Lung (tissue), 17 donors: ENCODE measurements at places on chromosomes 7 and 10. TPM values are rescaled to one million over a fixed set of nuclear protein-coding genes. Genes with fewer than 3 reads are reported as not detected.

FGL2 gene
- 3.3 TPM for polyA plus RNA-seq

- no peak for DNase-seq
These were observed 137.3 kb upstream of the AGR3 start for GRCh38 chr7:17019106-17019505.

DNA sequence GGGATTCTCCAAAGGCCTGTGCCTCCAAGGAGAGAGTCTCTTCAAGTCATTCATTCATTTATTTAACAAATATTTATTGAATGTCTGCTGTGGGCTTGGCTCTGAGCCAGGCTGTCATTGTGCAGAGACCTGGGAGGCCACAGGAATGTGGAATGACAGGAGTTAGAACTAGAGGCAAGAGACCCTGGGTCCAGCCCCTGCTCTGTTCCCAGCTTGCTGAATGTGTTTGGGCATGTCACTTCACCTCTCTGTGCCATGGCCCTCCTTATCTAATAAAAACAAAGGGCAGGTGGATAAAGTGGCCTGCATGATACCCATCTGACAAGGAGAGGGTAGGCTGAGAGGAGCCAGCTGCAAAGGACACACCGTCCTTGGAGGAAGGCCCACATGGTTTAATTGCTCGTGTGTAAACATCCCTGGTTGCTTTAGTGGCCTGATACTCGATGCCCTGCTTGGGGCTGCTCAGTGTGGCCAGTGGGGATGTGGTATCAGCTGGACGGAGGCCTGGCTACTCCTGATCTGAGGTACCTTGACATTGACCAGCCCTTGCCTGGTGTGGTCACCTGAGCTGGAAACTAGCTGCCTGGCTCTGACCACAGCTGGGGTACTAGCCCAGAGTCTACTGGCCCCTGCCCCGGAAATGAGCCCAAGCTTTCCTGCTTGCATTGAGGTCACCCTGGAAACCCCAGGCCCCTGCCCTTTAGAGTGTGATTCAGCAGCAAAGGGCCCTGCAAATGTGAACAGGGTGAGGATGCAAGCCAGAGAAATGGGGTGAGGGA is 116.2 kb downstream of the CDH23 start:
- DNase-seq = peak; percentile 79

DNA sequence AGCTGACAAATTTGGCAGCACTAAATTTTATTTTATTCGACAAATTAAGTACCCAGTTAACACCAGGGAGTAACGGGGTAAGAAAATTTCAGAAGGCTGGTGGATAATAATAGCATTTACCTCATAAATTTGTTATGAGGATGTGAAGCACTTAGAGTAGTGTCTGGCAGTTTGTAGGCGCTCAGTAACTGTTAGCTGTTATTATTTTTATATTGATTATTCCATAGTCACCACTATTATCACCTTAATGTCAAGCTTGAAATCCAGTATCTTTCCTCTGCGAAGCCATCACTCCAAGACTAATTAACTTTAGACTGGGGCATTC is 563 bp upstream of the COA1 start:
- DNase-seq = no peak

DNA sequence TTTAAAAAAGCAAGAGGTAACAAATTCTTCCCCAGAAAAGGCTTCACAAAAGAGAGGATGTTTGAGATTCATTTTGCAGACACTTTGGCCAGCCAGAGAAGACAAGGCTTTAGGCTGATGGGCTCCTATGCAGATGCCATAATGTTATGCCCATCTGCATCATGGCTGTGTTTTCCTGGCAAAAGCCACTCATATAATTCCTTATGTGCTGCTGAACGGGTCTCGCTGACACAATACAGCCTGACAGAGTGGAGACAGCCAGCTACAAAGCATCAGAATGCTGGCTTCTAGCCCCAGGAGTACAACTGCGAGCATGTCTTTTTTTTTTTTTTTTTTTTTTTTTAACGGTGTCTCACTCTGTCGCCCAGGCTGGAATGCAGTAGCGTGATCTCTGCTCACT is 1157.4 kb upstream of the AUTS2 start:
- peak; percentile 78 for DNase-seq

DNA sequence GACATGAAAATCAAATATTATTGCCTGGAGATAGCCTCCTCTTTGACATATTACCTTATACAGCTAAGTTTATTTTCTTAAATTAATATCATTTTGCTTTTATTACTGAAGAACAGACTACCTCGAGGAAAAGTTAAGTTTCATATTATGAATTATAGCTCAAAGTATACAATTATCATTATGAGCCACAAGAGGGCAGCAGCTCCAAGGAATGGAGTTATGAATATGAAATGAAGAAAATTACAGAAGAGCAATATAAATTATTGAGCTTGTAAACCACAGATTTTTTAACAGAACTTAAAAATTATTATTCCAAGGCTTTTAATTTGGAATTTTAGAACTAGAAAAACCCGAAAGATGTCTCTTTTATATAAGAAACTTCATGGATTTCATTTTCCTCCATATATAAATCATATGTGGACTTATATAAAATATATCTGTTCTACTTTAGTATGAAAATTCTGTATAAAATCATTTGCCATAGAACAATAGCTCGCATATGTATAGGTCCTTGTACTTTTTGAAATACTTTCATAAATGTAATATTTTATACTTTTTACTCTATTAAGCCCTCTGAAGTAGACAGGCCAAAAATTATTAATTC is 40.1 kb downstream of the IQUB start:
- DNase-seq = no peak

DNA sequence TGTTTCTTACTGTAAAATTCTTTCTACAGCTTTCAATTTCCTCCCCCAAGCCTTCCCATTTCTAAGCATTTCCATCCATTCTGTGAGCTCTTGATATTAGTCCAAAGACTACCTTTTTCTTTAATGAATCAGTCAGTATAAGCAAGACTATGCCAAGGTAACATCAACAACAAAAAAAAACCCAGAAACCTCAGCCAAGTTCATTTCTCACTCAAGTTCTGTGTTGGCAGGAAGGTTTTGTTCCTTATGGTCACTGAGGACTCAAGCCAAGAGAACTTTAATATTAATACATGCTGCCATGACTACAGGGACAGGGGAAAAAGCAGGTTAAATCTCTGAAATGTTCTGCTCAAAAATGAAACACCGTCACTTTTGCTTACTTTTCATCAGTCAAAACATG is 621.2 kb upstream of the NRP1 start:
- no peak for DNase-seq

- no peak for DNase-seq
These were observed 27.1 kb upstream of the CD36 start for GRCh38 chr7:80611353-80611752.
